Left kidney (tissue), 8 donors: ENCODE measurements at places on chromosomes 2 and 18.

DNA sequence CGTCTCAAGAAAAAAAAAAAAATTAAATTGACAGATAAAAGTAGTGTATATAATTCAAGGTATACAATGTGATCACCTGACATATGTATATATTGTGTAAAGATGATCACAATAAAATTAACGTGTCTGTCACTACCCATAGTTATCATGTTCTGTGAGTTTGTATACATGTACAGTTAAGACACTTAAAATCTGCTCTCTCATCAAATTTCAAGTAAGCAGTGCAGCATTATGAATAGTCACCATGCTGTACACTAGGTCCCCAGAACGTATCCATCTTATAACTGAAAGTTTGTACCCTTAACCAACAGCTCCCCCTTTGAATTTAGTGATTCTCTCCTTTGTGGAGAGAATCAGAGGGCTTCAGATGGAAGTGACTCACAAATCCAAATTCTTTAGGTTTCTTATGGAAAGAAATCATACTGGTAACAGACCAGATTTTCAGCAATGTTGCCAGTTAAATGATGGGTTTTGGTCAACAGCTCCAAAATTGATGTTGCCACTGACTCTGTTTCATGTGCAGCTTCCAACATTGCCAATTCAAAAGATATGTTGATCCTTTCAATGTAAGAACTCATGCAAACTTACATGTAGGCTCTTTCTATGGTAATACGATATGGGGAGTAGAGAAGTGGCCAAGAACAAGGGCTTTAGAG, 281.5 kb downstream of the AFF3 start:
- no peak for DNase-seq

DNA sequence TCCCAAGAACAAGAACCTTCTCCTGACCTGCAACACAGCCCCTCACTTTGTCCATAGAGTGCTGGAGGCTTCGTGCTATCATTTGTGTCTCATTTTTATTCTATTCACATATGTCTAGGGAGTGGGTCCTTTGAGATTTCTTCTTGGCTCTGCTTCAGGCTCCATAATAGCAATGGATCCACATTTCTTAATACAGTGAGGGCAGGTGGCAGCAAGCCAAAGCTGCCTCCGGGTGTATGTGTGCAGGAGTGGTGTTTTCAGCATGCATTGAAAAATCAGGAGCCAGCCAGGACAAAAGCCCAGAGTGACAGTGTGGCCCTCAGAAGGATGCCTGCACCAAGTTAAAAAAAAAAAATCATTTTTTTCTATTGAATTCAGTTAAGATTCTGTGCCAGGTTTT, 115.1 kb upstream of the PELI1 start:
- no peak for DNase-seq

GRCh38 chr2:84940088-84940470, 30.9 kb upstream of the KCMF1 start:
- DNase-seq: no peak

GRCh38 chr2:231469583-231469950, 5.3 kb upstream of the NCL start:
- no peak for DNase-seq

DNA sequence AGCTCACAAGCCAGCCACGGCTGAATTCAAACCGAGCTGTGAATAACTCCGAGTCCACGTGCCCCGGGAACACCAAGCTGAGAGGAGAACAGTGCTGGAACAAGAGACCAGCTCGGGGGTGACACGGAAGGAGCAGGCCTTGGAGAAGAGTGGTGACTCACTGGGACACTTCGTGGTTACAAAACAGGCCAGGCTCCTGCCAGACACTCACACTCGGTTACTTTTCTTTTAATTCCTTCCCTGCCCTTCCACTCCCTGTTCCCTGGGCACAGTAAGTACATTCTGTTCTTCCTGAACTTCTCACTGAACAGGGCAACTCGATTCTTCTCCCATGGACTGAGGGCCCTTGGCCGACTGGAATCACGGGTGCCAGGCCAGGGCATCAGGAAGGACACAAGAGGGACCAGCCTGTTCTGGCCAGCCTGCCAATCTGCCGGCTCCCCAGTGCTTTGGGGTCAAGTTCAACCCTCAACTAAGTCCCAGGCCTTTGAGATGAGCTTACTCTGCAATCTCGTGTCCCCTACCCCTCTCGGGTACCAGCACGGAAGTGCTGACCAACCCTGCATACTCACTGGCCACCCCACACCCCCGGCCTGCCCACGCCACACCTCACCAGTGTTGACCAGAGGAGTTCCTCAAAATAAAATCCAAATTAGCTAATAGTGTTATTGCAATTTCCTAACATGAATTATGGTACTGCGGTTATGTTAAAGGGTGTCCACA, 87.5 kb downstream of the TFCP2L1 start:
- DNase-seq: no peak
